ENCODE measurements at places on chromosomes 3 and 15. TPM values are rescaled to one million over a fixed set of nuclear protein-coding genes. Genes with fewer than 3 reads are reported as not detected.

The TM2D3 gene
- 55.7 TPM for polyA plus RNA-seq

- H3K27me3 ChIP-seq: no peaks in the 10 kb centered on the region
- no peaks in the 10 kb centered on the region for H3K36me3 ChIP-seq
Measured at GRCh38 chr15:66588537-66588936, 22.7 kb upstream of the LCTL start.

The GATM gene
- 64.3 TPM for polyA plus RNA-seq

DNA sequence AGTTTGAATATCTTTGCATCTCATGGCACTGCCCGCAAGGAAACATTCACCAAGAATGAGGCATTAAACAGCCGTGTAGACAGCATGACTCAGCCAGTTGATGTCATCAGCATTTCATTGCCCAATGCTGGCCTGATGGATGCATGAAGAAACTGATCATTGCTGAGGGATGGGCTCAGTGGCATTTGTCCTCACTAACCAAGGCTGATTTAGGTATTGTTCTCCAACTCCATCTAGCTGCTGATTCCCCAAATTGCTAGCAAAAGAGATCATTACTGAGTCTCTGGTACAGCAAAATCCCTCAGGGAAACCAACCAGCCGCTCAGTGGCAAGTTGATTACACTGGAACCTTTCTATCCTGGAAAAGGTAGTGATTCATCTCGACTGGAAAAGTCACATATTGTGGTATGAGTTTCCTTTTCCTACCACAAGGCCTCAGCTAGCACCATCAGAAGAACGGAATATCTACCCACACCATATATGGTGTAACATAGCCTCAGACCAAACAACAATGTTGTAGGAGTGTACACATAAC, 186.5 kb upstream of the GAP43 start:
- H3K27me3 ChIP-seq: no peaks in the 10 kb centered on the region
- no peak overlapping the region for H3K4me3 ChIP-seq
- H3K4me1 ChIP-seq: no peaks in the 10 kb centered on the region
- H3K27ac ChIP-seq: no peak overlapping the region
- no peaks in the 10 kb centered on the region for H3K36me3 ChIP-seq

GRCh38 chr3:56748663-56749231, 53.0 kb downstream of the ARHGEF3 start:
- H3K36me3 ChIP-seq: peaks cover 4% of the 10 kb centered on the region
- H3K27me3 ChIP-seq: no peaks in the 10 kb centered on the region
- no peak overlapping the region for H3K27ac ChIP-seq

DNA sequence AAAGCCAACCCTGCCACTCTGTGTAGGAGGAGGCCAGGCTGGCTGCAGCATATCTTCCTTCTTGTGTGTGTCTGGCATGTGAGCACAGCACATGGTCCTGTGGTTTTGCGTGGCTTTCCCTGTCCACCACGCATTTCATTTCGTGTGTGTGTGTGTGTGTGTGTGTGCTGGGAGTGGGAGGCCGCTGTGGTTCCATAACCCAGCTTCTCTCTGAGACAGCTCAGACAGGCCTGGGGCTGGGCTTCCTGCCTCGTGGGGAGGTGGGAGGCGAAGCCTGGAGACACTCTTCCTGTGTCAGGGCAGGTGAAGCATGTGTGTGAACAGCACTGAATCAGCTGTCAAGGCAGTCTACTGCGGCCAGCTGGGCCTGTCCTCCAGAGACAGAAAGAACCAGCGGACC, 16.0 kb upstream of the MRPS22 start:
- no peaks in the 10 kb centered on the region for H3K4me1 ChIP-seq
- H3K27ac ChIP-seq: no peak overlapping the region
- peaks cover 28% of the 10 kb centered on the region for H3K27me3 ChIP-seq
- no peak for DNase-seq
- H3K36me3 ChIP-seq: no peaks in the 10 kb centered on the region
- H3K4me3 ChIP-seq: no peak overlapping the region
